ENCODE measurements at places on chromosomes 16 and 17.

DNA sequence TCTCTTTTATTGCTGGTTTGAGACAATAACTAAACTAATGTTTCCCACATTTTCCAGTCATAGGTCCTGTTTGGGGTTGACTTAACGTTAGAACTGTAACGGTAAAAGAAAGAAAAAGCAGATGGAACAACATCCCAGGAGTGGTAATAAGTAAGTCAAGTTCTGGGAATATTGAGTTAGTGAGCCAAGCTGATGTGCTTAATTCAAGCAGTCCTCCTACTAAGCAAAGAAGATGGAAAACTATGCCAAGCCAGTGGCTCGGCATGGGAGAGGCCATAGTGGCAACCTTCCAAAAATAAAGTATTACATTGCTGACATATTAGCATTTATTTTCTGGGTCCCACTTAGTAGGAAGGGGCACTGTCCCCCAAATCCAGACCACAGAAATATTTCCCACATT is 161.7 kb upstream of the CDH5 start:
- DNase-seq = no peak

DNA sequence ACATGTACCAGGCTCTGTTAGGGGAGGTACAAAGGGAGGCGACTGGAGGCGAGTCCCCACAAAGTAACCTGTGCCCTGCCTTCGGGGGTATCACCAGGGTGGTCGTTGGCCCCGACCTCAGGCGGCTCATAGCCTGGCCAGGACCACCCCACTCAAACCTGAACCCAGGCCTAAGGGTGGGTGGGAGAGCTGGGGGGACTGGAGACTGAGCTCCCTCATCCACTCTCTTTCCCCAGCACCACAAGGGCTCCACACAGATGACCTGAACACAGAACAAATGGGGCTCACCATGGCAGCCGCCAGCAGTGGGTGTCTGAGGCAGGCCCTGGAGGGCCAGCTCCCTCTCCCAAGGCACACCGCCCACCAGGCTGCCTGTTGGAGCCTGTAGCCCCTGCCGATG is 120.6 kb upstream of the TNRC6C start:
- DNase-seq = peak; percentile 72

- no peak for DNase-seq
Observed at GRCh38 chr17:35293151-35293847, 50.4 kb downstream of the SLFN5 start.

- DNase-seq = no peak
Observed at GRCh38 chr16:79602628-79603014, 2.1 kb upstream of the MAF start.

- no peak for DNase-seq
Observed at GRCh38 chr17:28385037-28385400, 13.5 kb downstream of the SARM1 start.

- DNase-seq = no peak
Observed at GRCh38 chr17:35315283-35315682, 58.1 kb downstream of the SLFN11 start.

DNA sequence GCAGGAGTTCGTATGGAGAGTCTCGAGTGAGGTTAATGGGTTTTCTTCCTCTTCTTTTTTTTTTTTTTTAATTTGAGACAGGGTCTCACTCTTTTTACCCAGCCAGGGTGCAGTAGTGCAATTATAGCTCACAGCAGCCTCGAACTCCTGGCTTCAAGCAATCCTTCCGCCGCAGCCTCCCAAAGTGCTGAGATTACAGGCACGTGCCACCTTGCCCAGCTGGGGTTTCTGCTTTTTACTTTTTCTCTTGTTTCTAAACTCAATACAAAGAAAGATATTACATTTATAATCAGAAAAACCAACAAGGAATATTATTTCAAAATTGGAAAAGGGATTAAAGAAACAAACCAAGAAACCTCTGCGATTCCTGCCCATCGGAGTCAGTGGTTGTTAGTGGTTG is 175.9 kb downstream of the SEC14L1 start:
- DNase-seq = peak; percentile 52

DNA sequence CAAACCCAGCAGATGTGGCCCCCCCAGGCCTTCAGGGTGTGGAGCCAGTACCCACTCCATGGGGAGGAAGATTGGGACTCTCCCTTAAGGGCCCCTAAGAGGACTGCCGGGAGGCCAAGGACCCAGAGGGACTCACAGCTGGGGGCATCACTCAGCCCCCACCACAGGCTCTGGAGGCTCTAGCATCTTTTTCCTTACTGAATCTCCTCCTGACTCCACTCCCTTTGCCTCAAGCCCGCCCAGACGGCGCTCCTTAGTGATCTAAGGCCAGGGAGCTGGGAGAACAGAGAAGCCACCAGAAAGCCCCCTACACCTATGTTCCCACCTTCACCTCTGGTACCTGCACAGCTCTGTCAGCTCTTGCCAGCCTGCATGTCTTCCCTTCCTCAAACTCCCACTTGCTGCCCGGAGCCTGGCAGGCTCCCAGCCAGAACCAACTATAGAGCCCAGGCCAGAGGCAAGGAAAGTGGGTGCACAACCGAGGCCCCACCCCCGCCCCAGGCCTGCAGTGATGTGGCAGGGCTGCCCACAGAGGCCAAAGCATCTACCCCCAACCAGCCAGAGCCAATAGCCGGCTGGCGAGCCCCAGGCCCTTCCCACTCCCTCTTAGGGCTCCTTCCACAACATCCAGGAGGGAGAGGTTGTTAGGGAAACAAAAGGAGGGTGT is 22.3 kb upstream of the MPO start:
- peak; percentile 69 for DNase-seq

DNA sequence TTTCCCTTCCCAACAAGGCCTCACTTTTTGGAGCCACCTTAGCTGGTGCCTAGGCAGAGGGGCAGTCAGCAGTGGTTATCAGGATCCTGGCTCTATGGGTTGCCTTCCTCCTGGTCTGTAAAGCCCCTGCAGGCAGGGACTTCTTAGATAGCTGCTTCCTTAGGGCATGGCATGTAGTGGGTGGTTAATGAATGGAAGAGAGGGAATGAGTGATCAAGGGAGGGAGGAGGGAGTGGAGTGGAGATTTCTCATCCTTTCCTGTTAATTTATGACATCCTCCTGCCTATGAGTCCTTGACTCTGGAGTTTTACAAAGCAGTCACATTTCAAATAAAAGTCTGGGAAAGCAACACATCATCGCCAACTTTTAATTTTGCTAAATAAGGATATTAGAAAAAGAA is 40.7 kb downstream of the SNX20 start:
- DNase-seq = no peak

- no peak for DNase-seq
Observed at GRCh38 chr17:82328141-82328993, 5.2 kb downstream of the SECTM1 start.

- DNase-seq = no peak
Observed at GRCh38 chr16:88317613-88317965, 65.2 kb upstream of the ZNF469 start.

DNA sequence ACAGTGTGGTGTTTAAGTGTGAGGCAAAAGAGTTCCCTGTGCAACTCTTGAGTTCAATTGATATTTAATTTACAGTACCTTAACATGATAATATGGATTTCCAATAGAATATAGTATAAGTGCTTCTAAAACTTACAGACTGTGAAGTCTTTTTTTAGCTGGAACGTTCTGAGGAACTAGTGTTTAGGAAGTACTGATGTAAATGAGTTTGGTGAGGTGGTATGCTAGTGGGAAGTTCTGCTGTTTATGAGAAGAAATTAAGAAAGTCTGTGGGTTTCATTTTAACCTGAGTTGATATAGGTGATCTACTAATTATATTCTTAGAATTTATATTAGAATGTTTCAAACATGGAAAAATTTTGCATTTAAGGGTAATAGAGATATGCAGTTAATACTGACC is 32.0 kb downstream of the PTRH2 start:
- no peak for DNase-seq

GRCh38 chr17:50866950-50867362 is 802 bp upstream of the TOB1 start:
- DNase-seq = peak; percentile 86

DNA sequence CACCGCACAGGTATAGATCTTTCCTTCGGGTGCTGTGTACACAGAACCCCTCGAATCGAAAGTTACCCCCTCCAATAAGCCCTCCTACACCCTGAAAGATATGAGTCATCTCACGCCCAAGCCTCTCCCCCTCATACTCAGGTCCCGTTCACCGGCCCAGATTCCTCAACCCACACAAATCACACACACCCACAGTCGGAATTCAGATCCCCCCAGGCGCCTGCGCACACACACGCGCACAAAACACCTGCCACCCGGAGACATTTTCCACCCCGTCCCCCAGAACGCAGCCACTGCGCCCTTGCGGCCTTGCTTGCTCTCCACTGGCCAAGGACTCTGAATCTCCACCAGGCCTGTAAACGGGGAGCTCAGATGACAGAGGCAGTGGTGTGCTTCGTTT is 4.9 kb downstream of the JPH3 start:
- no peak for DNase-seq

GRCh38 chr16:3797904-3798811 is 80.8 kb upstream of the TRAP1 start:
- peak; percentile 22 for DNase-seq

DNA sequence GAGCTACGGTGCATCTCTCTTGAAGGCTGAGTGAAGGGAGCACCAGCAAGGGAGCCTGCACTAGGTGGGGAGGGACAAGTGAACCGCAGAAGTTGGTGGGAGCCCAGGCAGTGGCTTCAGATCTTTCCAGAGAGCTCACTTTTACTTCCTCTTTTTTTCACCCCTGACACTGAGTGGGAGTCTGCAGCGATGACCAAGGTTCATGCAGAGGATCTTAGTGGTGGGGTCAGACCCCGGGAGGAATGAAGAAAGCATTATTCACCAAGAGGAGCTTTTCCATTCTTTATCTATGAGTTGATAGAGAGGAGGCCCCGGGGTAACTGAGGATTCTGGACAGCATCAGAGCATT is 3.0 kb upstream of the CCL2 start:
- DNase-seq = no peak

DNA sequence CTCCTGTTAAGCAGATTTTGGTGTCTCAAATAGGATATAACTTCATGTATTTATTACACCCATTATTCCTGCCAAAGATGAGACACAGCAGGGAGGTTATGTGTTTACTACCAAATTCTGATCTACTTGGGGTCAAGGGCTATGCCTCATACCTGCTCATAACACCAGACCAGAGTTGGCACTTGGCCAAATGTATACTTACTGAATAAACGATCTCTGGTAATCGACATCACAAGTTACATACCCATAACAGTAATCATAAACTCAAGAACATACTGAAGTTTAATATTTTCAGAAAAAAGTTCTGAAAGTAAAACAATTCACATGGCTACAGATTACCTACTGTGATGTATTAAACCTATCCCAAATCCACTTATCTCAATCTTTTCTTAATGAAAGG is 2.9 kb downstream of the TMEM170A start:
- DNase-seq = no peak

GRCh38 chr17:70869402-70870085 is 700.2 kb downstream of the KCNJ2 start:
- DNase-seq = no peak

- DNase-seq = no peak
Observed at GRCh38 chr17:55289978-55290377, 25.2 kb downstream of the HLF start.

DNA sequence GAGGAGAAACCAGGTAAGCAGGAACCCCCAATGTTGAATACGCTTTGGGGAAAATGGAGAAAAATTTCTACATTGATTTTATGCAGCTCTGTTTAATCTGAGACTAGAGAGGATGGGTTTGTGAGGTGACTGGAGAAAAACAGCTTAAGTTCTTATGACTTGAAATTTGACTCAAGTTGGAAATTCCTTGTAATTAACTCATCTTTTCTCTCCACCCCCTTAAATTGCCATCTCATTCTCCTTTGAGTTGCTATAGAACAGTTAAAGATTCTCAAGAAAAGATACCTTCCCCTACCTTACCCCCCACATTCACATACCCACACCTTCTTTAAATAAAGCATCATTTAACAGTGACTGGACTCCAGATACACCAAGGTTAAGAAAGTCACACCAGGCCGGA is 24.2 kb downstream of the ZNRF1 start:
- DNase-seq = no peak
